ENCODE measurements at places on chromosomes 3 and 15.
A peak's percentile ranks its signal among the peaks of the same experiment; 100 is the strongest.

- no peak for DNase-seq
Observed at GRCh38 chr3:73687106-73688004, 62.6 kb upstream of the PDZRN3 start.

DNA sequence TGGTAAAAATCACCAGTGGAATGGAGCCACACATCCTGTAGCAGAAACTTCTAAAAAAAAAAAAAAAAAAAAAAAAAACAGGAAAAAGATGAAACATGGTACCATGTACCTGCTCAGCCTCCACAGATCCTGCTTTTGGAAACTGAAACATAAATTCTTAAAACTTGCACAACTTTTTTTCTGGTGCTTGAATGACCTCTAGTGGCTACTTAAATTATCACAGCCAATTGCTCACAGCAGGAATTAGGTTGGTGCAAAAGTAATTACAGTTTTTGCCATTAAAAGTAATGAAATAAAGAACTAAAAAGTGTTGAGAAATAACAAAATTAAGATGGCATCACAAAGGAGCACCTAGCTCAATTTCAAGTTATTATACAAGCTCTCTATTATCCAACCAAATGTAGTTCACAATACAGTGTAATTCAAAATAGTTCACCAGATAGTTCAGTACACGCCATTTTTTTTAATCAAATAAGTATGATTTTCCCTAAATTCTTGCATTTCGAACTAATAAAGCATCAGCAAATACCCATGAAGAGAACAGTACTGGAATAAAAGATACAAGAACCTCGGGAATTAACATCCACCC is 80.6 kb downstream of the ULK4 start:
- peak; percentile 29 for DNase-seq

DNA sequence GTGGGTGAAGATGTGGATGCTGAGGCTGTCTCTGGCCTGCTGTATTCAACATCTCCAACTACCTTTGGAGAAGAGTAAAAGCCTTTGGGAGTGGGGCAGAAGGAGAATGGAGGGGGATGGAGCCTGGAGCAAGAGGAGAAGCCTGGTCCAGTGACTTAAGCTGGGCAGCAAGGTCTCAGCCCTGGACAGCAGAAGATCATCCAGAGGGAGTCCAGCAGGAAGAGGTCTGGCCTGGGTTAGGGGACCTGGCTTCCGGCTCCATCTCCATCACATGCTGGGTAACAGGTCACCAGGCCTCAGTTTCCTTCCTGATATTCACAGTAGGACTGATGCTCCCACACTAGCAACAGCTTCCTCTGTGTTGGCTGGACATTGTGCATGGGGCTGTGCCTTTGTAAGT is 3.8 kb upstream of the ISL2 start:
- DNase-seq: no peak

GRCh38 chr3:195238586-195239118 is 32.3 kb downstream of the XXYLT1 start:
- no peak for DNase-seq

- DNase-seq: no peak
Observed at GRCh38 chr3:107523289-107523538, 452 bp downstream of the BBX start.

DNA sequence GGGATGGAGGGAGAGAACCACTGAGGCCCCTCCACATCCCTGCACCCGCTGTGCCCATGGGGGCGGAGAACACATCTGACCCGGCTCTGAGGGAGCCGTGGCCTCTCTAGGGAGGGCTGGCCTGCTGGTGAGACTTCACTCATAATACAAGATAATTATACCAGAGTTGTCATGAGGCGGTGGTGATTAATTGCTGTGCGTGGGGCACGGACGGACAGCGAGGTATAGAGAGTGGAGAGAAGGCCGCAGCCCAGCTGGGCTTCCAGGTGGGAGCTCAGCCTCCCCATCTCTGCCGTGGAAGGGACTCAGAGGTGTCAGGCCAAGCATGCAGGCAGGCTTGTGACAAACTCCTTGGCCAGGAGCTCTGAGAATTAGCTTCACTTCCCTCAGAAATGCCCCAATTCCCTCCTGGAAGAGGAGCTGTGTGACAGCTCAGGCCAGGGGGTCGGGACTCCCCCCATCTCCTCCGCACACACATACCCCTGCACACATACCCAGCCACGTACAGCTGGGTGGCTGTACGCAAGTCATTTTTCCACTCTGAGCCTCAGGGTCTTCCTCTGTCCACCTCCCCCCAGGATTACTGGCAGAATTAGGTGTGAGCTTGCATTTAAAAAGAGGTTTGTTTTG is 6.0 kb upstream of the GATA2 start:
- no peak for DNase-seq

DNA sequence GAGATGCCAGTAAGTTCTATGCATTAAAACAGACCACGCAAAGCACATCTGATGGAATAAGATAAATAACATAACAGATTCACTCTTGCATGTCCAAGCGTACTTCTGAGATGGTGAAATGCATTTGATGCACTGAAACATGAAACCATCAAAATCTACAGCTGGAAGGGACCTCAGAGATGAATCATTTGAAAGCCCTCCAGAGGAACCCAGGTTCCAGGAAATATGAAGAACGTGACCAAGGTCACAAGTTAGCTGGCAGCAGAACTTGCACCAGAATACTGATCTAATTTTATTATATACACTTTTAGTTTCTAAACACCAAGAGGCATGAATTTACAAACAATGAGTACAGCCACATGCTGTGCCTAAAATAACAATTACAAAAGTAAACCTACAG is 957.1 kb downstream of the FHIT start:
- DNase-seq: no peak

GRCh38 chr3:115999613-116000012 is 376.3 kb downstream of the GAP43 start:
- DNase-seq: no peak

DNA sequence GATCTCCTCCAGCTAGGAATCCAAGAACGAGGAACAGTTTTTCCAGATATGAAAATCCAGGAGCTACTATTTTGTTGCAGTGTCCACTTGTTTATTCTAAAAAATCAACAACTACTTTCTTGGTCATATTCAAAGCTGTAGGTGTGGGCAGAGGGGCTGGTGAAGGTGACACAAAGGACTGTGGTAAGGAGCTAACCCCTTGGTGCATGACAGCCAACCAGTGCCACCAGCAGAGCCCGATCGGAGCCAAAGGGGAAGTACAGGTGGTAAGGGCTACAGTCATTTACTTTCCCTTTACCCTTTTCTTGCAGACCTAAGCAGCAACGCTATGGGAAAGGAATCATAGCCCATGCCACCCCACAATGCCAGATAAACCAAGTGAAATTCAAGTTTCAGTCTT is 30.7 kb downstream of the PLA1A start:
- no peak for DNase-seq

GRCh38 chr3:29618395-29619282 is 337.8 kb downstream of the RBMS3 start:
- no peak for DNase-seq

- DNase-seq: no peak
Observed at GRCh38 chr3:194476784-194477183, 10.0 kb downstream of the ATP13A3 start.

- DNase-seq: no peak
Observed at GRCh38 chr15:58473724-58474123, 41.9 kb downstream of the LIPC start.

GRCh38 chr3:186509423-186509822 is 34.8 kb downstream of the CRYGS start:
- DNase-seq: no peak

- no peak for DNase-seq
Observed at GRCh38 chr3:101816215-101817149, 32.8 kb upstream of the NFKBIZ start.

GRCh38 chr3:77898621-77899020 is 858.7 kb downstream of the ROBO2 start:
- DNase-seq: no peak

DNA sequence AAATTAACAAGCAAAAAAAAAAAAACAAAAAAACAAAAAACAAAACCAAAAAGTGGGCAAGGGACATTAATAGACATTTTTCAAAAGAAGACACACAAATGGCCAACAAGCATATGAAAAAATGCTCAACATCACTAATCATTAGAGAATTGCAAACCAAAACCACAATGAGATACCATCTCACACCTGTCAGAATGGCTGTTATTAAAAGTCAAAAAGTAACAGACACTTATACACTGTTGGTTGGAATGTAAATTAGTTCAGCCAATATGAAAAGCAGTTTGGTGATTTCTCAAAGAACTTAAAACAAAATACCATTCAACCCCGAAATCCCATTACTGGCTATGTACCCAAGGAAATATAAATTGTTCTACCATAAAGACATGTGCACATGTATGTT is 222.4 kb upstream of the CD96 start:
- no peak for DNase-seq

GRCh38 chr3:113659101-113659541 is 37.3 kb downstream of the USF3 start:
- no peak for DNase-seq

- DNase-seq: no peak
Observed at GRCh38 chr3:149603126-149604074, 54.4 kb downstream of the WWTR1 start.

DNA sequence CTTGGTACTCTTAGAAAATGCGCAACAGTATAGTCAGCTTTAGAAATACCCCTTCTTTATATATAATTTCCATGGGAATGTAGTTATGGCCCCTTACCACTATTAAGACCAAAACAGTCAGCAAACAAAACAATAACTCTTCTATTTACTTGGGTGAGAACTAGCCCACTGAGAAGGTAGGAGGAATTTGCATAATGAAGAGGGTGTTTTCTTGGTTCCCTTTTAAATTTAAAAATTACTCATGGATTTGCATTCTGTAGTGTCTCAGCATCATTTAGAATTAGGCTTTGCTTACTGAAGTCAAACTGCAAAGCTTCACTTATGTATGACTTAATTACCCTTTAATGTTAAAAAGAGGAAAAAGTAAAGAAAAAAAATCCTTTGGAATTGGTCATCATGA is 350.8 kb downstream of the PTPRG start:
- DNase-seq: no peak

DNA sequence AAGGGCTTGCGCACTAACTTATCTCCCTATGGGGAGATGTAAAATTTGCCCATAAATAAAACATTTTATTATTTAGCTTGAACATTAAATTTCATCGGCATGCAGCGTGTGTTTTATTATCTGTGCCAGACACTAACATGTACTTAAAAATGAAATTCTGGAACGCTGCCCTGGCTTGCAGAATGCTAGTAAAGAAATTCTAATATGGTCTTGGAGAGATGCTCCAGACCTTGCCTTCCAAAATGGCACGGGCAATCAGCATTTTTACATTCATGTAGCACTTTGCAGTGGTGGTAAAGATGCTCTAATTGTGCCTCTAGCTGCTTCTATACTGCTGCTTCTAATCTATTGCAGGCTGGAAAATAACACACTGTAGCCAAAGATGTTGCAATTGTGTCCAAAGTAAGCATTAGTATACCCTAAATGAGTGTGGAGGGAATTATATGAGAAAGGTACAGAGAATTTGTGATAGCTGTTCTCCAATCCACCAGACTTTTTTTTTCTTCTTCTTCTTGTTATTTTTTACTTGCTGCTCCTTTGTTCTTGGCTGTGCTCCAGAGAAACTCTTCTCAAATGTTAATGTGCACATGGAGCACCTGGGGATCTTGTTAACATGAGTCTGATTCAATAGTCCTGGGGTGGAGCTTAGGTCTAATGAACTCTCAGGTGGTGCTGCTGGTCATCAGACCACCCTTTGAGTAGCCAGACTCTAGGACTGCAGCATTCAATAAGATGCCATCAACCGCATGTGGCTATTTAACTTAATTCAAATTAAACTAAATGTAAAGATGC is 47.3 kb downstream of the CRABP1 start:
- no peak for DNase-seq

DNA sequence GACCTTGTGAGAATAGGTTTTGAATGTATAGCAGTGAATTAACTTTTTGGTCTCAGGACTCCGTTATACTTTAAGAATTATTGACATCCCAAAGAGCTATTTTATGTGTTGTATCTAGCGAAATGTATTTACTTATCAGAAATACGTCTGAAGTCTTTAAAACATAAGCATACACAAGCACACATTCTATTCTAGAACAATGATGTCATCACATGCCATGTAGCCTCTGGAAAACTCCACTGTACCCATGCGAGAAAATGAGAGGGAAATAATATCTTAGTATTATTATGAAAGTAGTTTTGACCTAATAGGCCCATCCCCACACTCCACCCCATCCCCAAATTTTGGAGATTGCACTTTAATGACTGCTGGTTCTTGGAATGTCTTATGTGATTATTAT is 1.5 kb downstream of the POLR2M start:
- DNase-seq: no peak

- no peak for DNase-seq
Observed at GRCh38 chr3:133443649-133444422, 44.0 kb downstream of the BFSP2 start.

GRCh38 chr3:30004481-30004880 is 601.9 kb upstream of the TGFBR2 start:
- DNase-seq: no peak

DNA sequence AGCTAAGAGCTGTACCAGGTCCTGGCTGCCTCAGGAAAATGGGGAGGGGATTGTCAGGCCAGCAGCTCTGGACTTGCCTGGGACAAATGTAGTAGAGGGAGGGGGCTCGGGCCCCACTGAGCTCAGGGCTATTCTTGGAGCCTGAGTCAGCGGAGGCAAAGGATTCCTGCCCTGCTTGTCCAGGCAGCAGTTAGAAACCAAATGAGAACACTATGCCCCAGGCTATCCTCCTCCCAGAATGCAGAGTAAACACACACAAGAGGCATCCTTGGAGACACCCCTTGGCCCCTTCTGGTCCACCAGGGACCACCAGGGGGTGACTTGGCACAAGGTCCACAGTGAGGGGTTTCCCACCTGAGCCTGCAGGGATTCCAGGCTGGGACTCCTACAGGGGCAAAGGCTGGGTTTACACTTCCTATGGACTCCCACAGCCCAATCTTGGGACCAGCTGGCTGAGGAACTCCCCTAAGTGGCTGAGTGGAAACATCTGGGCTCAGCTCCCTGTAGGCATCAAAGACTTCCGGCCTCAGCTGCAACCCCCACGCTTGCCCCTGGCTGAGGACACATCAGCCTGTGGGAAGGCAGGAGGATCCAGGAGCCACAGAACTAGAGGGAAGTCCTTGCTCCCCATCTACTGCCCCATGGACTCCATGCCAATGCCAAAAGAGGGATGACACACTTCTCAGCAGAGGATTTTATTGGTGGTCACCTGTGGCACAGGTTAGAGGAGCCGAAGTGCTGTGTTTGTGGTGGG is 3.4 kb upstream of the COL7A1 start:
- no peak for DNase-seq

GRCh38 chr3:58093574-58094195 is 85.5 kb downstream of the FLNB start:
- no peak for DNase-seq

- no peak for DNase-seq
Observed at GRCh38 chr3:186826410-186826975, 16.0 kb upstream of the ADIPOQ start.
